ENCODE measurements at places on chromosomes 2 and 18.

DNA sequence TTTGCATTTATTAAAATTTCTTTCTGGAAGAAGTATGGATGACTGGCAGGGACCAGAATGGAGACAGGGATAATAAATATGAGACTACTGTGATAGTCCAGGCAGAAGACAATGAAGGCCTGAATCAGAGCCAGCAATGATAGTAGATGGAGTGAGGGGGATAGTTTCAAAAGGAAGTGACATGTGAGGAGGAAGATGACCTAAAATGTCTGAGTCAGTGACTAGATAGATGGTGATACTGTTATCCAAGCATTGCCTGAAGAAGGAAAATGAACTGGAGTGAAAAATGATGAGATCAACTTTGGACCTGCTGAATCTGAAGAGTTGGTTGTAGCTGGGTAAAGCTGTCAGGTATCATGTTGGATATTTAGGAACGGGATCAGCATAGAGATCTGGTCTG lies 158.3 kb upstream of the KLF7 start:
- DNase-seq = no peak

DNA sequence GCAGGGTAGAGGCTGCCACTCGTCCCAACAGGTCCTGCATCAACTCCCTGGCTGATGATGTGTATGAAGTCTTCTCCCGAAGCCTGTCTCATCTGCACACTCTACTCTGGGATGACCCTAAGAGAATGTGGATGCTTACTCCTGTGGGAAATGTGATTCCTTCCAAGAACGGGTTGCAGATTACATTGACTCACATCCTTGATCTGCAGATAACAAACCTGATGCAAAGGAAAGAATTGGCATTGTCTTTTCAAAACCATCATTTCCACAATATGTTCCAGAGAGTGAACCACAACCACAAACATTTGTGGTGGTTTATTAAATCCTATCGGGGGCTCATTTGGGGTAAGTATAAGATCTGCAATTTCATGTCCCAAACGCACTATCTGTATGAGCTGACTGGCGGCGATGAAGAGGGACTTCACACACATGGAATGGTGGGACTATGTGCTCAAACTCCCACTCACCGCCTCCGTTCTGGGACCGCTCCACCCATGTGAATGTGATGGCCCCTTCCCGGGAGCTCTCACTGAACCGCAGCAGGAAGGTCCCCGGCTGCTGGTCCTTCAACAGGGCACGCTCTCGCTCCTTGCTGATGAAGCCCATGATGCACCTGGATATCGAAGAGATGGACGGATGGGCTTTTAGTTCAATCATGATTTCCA lies 35.5 kb downstream of the STAT1 start:
- DNase-seq = no peak

- peak; percentile 94 for DNase-seq
Measured at GRCh38 chr2:165897726-165898125, 55.9 kb downstream of the TTC21B start.

DNA sequence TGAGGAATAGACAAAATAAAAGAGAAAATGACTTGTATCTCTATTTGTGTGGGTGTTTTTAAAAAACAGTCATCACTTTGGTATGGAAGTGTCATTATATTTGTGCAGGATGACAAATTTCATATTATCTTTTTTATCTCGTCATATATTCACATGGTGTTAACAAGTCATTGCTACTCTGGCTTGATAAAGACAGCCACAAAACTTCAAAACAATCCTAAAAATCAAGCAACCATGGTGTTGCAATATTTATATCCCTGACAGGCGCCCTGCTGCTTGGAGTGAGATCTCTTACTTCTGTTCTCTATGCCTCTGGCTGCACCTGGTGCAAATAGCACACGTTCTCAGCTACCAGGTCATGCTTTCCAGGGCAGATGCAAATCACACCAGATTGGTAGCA lies 278.0 kb upstream of the EPHA4 start:
- DNase-seq = no peak

DNA sequence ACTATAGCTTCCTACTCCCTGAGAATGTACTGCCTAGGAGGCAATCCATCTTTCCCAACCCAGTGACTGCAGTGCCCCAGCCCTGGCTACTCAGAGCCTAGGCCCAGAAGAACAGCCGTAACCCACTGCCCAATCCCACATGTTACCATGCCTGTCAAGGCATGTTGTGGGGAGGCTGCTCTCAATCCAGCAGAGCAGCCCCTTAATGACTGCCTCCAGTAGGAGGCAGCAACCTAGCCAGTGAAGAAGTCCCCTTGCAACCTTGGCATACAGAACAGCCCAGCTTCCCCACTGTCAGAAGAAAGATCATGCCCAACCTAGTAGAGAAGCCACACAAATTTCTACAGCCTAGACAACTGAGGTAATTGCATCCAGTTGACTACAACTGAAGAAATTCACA lies 44.2 kb upstream of the CDH7 start:
- no peak for DNase-seq

- no peak for DNase-seq
Measured at GRCh38 chr2:43636621-43637020, 439 bp upstream of the PLEKHH2 start.

DNA sequence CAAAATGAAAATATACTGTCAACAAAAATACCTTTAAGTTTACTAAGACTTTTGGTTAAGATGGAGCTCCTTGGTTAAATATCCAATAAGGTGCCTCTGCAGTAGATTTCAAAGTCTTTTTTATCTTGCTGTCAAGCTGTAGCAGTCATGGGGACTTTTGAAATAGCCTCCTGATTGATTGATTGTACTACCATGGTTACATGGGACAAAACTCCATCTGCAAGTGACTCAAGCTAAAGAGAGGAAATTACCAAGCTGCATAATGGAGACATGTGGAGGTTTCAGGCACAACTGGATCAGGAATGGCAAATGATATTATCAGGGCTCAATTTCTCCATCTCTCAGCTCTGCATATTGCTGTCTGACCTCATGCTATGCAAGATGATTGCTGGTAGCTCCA lies 73.4 kb upstream of the ST8SIA3 start:
- no peak for DNase-seq

- DNase-seq = no peak
Measured at GRCh38 chr2:240269380-240269779, 128.9 kb upstream of the OTOS start.

GRCh38 chr18:41390309-41390708 lies 564.7 kb upstream of the PIK3C3 start:
- no peak for DNase-seq

DNA sequence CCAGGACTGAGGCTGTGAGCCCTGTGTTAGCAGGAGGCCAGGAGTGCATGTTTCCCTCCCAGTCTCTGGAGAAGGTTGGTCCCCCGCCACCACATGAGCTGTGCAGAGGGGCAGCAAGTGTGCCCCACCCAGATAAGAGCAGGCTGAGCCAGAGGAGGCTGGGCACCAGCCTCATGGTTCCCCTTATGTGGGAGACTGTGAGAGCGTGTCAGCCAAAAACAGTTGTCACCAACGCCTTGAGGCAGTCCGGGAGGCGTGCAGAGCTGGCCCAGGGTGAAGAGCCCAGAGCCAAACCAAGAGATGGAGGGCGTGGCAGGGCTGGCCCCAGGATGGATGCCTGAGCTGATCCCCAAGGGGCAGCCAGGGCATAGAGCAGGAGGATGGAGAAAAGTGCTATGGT lies 128.7 kb upstream of the GLI2 start:
- DNase-seq = no peak

GRCh38 chr18:32920796-32921787 lies 148.3 kb upstream of the KLHL14 start:
- peak; percentile 88 for DNase-seq

- DNase-seq = no peak
Measured at GRCh38 chr2:45127321-45127720, 118.1 kb upstream of the SIX2 start.

DNA sequence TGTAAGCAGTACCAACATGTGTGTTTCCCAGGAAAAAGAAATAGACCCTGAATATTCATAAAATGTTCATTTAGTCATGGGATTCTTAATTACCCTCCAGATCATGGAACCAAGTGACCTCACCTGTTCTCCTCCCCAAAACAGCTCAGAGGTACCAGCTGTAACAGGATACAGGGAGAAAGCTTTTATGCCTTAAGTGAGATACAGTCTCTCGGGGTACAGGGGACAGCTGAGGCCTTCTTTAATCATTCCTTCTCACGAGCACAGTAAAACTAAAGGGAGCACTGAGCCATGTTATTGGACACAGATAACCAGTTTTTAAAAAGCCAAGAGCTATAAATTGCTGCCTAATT lies 16.6 kb downstream of the EPHA4 start:
- DNase-seq = no peak

DNA sequence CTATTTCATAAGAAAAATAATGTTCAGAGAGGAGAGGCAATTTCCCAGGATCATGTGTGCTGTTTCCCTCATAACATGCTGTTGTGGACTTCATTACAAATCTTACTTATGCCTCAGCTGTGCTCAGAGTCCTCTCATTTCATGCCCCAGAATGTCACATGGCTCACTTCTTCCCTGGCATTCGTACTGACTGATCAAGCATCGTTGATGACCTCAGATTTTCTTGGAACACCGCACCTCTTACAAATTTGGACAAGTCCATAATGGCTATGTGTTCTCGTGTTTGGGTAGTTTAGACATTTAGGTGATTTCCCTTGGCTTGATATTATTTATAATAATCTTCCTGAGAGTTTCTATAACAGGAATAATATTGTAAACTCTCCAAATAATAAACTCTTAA lies 32.9 kb downstream of the SERPINB7 start:
- DNase-seq = no peak

- DNase-seq = no peak
Measured at GRCh38 chr2:45782436-45782835, 131.0 kb downstream of the PRKCE start.

DNA sequence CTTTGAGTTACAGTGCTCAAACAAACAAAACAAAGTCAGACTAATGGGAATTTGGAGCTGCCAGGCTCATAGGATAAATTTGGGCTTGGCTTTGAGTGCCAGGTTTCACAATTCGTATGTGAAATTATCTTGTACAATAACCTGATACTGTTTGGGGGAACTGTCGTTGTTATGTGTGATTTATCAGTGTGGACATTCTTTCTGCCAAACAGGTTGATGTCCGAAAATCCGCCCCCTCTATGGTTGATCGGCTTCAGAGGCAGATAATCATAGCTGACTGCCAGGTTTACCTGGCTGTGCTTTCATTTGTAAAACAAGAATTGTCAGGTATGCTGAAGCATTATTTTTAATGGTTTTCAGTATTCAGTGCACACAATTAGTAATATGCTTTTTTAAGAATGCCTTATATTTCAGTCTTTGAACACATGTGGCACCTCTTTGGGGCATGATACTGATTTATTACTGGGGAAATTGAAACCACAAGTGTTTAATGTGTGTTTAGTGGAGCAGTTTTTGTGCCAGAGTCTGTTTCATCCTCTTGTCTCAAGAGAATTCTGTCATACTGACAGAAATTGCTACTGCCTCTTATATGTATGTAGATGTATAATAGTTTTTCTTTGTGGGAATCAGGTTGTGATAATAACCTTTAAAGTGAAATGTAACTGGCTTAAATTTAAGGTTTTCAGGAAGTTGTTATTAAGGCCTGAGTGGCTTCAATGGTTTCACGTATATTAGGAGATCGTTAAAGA lies 54.6 kb downstream of the TTC39C start:
- no peak for DNase-seq

DNA sequence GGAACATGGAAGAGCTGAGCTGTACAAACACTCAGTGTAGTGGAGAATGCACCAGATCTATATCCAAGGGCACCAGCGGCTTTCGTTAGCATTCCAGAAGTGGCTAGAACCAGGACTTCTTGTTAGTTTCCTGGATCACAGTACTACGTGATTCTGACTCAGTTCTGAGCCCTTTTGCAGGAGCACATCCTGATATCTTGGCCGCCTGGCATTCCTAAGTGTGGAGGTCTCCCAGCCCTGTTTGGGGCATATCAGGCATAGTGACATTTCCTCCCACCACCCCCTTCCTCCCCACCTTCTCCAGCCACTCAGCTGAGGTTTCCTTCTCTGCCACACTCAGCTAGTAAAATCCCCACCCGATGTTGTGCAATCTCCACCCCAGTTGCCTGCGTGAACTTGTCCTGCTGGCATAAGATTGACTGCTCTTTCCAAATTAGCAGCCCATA lies 63.4 kb downstream of the BMP10 start:
- peak; percentile 86 for DNase-seq

- no peak for DNase-seq
Measured at GRCh38 chr18:24949908-24950307, 402.1 kb downstream of the ZNF521 start.

GRCh38 chr18:48805826-48806535 lies 144.8 kb downstream of the SMAD7 start:
- DNase-seq = no peak

GRCh38 chr2:55364189-55365055 lies 55.2 kb downstream of the CCDC88A start:
- DNase-seq = peak; percentile 65

All from MV-4-11 (cell line).